H54 (cell line): ENCODE measurements at places on chromosomes 3 and 15.
A peak's percentile ranks its signal among the peaks of the same experiment; 100 is the strongest.

DNA sequence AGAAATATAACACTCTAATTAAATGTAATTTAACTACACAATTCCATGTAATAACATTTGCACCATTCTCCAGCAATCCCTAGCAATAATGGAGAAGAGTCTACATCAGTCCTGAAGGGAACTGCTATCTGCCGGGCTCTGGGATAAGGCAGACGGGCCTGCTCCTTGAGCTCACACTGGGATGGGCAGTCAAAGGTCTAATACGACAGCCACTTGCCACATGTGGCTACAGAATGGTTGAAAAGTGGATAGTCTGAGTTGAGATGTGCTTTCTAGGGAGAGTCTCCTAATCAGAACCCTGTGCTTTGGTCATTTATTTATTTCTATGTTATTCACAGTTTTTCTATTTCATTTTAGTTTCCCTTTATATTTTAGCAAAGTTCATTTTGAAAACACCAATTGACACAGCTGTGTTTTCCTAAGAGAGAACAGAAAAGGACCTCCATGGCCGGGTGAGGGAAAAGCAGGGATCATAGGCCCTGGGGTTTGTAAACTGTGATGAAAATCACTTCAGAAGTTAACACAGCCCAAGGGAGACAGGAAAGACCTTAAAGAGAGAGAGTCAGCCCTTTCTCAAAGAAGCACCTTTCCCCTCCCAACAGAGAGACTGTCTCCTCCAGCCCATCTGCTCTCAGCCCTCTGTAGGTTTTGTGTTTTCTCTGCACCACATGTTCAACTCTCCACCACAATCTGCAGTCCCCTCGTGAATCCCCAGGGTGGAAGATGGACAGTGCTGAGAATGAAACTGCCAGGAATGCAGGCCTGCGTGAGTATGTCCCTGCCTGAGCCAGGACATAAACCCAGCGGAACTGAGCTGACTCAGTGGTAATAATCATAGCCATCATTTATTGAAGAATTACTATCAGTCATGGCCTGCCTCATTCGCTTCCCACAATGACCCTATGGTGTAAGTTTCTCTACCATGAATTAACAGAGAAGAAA lies 11.6 kb downstream of the FSIP1 start:
- DNase-seq = no peak

- no peak for DNase-seq
Observed at GRCh38 chr15:63324770-63325169, 47.4 kb downstream of the APH1B start.

- no peak for DNase-seq
Observed at GRCh38 chr15:101264011-101264410, 12.2 kb upstream of the CHSY1 start.

DNA sequence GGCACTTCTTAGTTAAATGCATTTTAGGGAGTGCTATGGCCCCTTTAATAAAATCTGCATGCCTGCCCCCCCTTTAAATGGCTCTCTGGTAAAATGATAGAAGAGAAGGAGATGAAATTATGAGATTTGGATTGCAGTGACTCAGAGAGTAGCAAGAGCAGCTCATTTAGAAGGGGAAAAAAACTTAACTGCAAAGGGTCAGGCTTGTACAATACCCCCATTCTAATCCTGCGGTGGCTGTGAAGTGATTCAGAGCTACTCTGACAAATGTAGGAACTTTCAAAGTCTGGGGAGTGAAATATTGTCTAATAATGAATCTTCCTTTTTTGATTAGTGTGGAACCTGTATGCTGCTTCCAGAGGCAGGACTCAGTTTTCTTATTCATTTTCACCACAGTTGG lies 44.1 kb upstream of the TBC1D23 start:
- DNase-seq = peak; percentile 21

DNA sequence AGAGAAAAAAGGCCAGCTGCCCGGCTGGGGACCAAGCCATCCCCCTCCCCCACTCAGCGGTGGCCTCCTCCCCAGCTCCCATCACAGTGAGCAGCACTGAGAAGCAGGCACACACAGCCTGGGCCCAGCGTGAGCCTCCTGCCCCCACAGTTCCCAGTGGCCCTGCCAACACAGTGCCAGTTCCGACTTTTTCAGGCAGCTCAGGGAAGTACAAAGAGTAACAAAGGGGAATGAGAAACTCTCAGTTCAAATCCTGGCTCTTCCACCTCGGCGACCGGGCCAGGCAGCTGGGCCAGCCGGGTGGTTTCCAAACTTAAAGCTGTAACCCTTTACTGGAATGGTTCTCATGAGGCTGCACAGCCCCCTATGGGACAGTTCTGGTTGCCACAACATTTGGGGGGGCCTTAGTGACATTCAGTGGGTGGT lies 18.5 kb downstream of the TNK2 start:
- no peak for DNase-seq

DNA sequence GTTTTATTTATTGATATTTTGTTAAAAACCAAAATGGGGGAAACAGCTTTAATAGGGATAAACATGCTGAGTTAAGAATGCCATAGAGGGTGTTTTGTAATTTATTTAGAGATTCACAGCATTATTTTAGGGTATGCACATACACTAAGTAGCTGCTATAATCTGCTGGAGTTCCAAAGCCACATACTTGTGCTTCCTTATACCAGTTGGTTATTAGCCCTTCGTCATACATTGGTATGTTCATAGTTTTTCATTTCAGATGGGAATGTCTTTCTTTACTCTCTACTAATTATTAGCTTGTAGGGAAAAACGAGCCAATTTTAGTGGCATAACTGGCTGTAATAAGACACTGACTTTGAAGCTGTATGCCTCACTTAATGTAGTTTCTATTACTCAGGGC lies 74.9 kb downstream of the PFN2 start:
- DNase-seq = no peak

- DNase-seq = no peak
Observed at GRCh38 chr15:99051308-99051707, 43.7 kb upstream of the PGPEP1L start.

- no peak for DNase-seq
Observed at GRCh38 chr3:27209617-27210264, 159.4 kb downstream of the NEK10 start.

GRCh38 chr3:175257123-175257522 lies 398.0 kb downstream of the NAALADL2 start:
- DNase-seq = no peak

DNA sequence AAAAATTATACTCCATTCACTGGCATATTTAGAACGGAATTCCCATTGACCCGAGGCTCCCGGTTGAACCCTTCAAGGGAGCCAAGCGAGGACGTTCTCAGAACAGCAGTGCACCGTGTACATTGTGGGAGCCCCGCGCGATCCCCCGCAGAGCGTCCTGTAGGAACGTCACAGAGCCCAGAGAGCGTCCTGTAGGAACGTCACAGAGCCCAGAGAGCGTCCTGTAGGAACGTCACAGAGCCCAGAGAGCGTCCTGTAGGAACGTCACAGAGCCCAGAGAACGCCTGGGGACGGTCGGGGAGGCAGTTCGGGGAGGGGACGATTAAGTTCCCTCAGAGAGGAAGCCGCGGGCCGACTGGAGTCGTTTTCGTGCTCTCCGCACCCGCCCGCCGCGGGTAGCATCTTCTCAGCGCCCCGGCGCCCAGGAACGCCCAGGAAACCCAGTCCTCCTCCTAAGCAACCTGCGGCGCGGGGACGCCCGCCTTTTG lies 506 bp upstream of the ATP1B3 start:
- DNase-seq = no peak

DNA sequence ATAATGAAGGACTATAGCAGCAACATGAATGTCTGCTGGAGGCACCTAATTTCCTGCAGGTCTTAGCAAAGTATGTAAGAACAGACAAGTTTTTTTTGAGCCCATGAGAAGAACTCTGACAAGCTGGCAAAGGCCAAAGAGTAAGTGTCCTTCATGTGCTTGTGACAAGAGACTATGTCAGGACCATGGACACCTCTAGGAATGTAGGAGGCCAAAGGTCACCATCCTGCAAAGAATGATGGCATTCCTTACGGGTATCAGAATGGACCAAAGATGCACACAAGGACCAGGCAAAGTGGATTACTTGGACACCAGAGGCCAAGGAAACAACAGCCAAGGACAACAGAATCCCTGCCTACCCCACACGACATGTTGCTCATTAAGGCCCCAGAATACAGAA lies 858.5 kb upstream of the CFAP20DC start:
- no peak for DNase-seq

GRCh38 chr15:66851311-66852063 lies 149.5 kb downstream of the SMAD6 start:
- peak; percentile 82 for DNase-seq

GRCh38 chr3:105334138-105334882 lies 32.4 kb upstream of the ALCAM start:
- no peak for DNase-seq

DNA sequence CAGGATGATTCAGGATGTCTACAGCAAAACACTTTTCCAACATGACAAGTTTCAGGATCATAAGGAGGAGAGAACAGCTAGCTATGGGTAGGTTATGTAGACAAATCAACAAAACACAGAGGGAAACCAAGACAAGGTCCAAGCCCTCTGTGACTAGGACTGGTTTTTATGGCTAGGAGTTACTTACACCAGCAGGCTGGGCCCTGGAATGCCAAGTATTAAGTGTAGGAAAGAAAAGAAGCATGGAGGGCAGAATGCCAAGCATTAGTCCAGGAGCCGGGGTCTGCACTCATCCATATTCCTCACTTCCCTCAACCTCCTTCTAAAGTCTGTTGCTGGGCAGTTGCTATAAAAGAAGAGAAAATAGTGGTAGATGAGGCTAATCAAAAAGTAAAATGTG lies 35.3 kb upstream of the PPP2R3A start:
- no peak for DNase-seq

DNA sequence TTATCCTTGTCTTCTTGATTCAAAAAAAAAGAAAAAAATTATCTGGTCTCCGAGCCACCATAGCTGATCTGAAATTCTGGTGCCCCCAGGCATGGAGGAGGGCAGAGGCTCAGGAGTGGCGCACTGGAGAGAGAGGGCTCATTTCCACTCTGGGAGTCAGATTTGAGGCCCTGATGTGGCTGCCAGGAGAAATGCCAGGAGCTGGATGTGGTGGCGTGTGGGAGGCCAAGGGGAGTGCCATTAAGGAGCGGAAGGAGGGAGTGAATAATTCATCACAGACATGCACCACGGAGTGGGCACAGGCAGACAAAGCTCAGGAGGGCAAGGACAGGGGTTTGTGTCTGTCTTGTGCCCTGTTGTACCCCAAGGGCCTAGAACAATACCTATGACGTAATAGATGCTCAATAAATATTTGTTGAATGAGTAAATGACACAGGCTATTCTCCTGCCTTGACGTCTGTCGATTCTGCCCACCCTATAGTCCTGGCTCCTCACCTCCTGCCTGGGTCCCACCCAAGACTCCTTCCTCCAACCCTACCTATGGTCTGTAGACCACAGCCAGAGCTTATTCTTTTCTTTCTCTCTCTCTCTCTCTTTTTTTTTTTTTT lies 12.0 kb upstream of the GRIP2 start:
- DNase-seq = no peak

GRCh38 chr15:90681480-90681879 lies 35.7 kb upstream of the BLM start:
- peak; percentile 36 for DNase-seq

GRCh38 chr3:153111016-153111415 lies 51.0 kb upstream of the RAP2B start:
- no peak for DNase-seq

DNA sequence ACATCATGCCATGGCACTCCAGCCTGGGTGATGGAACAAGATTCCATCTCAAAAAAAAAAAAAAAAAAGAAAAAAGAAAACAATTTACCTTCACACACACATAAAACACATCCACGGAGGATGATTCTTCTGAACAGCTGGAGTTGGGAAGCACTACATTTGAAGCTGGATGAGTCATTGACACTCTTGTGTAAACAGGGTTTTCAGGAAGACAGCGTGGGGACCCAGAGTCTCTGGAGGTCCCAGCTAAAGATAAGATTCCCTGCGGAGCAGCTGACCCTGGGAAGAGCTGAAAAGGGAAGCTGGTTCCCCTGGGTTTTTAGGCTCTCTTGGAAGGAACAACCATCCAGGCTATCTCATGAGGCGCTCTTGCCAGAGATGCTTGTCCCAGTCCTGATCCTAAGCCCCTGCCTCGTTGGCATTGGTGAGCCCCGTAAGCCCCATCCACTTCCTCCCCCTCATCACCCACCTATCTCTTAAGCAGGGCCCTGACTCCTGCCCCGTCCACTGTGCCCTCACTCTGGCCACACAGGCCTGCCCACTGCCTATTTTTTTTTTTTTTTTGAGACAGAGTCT lies 32.0 kb upstream of the FURIN start:
- DNase-seq = no peak

- DNase-seq = no peak
Observed at GRCh38 chr3:43327582-43327979, 41.2 kb downstream of the SNRK start.

GRCh38 chr3:154745122-154745521 lies 315.1 kb upstream of the GPR149 start:
- DNase-seq = no peak

- no peak for DNase-seq
Observed at GRCh38 chr3:170178651-170179050, 2.9 kb downstream of the PHC3 start.

DNA sequence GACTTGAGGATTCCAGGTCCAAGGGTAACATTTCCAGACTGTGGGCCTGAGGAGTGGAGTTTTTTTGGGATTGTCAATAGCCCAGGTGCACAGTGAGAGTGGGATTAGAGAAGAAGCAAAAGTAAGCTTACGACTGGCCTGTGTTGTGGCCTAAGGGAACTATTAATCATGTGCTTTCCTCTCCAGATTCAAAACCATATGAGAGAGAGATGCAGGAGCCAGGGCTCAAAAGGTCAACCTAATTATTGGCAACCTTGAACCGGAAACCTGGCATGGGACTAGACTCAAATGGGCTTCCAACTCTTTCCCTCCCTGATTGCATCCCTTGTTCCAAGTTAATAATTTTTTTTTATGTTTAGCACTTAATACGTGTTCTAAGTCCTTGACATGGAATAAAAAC lies 242.1 kb upstream of the THRB start:
- no peak for DNase-seq

DNA sequence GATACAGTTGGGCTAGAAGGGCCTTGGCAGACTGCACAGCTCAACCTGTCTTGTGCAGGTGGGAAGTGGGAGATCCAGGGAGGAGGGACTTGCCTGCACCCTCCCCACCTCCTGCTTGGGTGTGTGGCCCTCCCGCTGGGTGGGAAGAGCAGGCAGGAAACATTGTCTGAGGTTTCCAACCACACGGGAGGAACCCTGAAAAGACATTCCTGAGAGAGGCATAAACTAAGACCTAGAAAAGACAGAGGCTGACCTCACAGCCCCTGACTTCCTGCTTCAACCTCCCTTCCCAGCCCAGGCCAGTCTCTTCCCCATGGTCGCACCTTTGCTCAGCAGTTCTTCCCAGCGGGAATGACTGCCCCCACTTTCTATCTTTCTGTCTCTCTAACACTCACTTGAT lies 46.3 kb upstream of the INSYN1 start:
- peak; percentile 23 for DNase-seq

DNA sequence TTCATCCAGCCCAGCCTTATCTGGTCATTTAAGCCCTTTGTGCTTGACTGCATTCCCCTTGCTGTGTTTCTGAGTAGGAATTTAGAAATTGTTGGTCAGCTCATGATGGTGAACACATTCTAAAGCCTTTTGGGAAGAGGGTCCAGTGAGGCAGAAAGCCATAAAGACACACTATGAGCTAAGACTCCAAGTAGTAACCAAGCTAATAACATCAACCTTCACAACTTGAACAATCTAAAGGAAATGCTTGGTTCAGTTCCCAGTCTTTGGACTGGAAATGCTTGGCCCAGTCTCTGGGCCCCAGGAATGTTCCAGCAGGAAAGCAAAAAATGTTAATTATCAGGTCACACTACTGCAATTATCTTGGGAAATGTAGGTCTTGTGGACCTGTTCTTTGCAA lies 7.7 kb downstream of the PLSCR1 start:
- DNase-seq = no peak
